CD4-positive, alpha-beta T cell treated with Interleukin-12 subunit alpha and Interleukin-12 subunit beta, for 1 hour (primary cell): ENCODE measurements at places on chromosomes 6 and 20.

GRCh38 chr20:41131594-41132387, 5.6 kb upstream of the PLCG1 start:
- DNase-seq: no peak

GRCh38 chr6:122063076-122063475, 336.4 kb upstream of the HSF2 start:
- no peak for DNase-seq

- DNase-seq: peak; percentile 44
Measured at GRCh38 chr20:5918856-5919625, 31.3 kb downstream of the TRMT6 start.

DNA sequence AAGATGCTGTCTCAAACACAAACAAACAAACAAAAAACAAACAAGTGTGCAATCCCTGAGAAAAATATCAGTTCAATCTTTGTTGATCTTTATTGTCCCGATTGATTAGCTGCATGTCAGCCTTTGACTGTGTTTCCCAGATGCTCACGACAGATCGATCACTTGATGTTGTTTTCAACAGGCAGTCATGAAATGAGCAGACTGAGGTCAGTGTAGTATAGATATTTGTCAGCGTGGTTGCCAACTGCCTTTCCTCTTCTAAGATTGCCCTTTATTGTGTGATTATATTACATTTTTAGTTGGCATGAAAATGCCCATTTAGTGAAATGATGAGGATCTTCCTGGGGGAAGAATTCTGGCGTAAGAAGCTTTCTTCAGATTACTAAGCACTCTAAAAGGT, 25.6 kb downstream of the UTRN start:
- no peak for DNase-seq

- no peak for DNase-seq
Measured at GRCh38 chr6:109166673-109167072, 71.4 kb downstream of the CEP57L1 start.

DNA sequence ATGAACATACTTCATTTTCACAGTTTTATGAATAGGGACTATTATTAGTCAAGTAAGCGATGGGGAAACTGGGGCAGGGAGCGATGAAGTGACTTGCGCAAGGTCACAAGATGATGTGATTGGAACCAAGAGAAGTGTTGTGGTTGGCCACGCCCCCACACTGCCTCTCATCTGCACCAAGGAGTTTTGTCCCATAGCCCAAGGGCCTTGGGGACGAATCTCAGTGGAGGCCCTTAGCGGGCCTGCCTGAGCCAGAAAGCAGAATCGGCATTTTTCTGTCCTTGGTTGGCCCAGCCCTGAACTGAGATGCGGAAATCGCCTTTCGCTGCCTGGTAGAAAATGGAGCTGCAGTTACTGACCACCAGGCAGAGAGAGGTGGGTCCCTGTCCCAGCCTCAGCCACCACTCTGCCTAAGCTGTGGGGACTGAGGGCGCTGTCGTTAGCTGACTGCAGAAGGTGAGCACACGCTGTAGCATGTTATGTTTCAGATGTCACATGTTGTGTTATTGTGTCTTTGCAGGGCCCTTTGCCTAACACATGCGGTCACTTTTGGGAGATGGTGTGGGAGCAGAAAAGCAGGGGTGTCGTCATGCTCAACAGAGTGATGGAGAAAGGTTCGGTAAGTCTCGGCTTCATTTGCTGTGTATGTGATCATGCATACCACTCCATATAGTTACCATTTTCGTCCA, 57.8 kb downstream of the PTPN1 start:
- DNase-seq: no peak

GRCh38 chr6:37713529-37714119, 15.9 kb upstream of the MDGA1 start:
- DNase-seq: no peak

DNA sequence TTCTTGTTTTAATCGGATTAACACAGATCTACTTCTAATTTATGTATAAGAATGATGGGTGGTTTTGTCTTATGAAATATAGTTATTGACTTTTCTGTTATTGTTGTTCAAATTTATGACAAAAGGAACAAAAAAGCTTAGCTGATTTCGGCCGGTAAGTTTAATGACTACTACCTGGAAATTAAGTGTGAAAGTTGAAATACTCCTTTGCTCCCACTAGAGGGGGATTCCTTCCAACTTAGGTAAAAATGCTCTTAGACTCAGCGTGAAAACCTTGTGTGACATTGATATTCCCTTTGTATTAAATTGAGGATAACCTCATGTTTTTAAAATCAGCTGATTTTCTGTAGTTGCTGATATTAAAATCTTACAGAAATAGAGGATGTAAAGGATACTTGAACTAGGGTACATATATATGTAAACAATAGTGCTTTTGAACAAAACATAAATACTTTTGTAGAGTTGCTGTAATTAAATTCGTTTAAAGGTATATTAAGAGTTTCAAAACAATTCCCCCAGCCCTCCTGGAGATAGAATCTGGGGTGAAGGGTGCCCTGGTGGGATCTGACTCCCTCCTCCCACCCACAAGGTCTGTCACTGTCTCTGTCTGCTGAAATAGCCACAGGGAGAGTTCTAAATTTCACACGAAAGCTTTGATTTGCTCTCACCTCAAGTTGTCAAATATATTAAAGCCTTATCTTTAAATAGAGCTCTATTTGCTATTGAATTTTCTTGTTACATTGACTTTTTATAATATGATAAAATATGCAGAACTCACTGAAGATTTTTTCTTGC, 257.5 kb downstream of the ARID1B start:
- peak; percentile 64 for DNase-seq

DNA sequence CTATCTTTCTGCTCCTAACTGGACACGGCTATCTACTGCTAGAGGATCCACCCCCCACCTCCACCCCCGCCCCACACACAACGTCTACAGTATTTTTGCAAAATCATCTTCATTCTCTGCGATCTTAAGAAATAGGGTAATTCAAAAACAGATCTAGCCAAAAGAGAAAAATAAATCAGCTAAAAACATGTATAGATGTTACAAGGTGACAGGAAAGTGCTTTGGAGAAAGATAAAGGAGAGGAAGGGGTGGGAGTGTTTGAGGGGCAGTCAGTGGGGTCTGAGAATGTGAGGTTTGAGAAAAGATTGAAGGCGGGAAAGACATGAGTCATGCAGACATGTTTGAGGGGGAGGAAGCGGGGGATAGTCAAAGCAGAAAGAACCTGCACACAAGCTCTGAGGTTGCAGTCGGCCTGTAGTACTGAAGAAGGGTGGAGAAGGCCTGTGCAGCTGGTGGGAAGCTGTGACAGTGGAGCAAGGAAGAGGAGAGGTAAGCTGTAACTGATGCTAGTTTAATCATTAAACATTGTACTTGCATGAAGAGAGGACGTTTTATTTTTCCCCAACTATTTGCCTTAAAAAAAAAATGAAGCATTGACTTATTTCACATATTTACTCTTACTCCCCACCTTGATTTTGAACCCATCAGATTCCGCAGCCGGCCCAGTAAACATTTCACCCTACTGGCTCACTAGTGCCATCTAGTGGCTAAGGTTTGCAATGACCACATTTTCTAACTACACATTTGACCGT, 332.6 kb downstream of the ADGRB3 start:
- peak; percentile 43 for DNase-seq

- DNase-seq: no peak
Measured at GRCh38 chr6:81786150-81786549, 33.7 kb upstream of the TENT5A start.

DNA sequence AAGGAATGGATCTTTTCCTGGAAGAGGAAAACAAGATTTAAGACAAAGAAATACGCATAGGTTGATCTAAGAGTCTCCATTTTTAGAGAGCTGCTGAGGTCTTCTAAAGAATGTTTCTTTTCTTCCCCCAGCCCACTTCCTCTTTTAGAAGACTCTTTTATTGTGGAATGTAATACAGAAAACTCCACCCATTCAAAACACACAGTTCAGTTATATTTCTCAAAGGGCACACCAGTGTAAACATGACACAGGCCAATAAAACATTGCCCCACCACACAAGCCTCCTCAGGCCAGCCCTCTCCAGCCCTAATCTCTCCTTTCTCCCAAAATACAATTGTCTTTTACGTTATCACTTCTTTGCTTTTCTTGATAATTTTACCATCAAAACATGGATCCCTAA, 42.8 kb downstream of the SLC35B3 start:
- DNase-seq: no peak

GRCh38 chr6:153083869-153084268, 47.2 kb downstream of the RGS17 start:
- DNase-seq: no peak

GRCh38 chr20:52340036-52340634, 148.6 kb upstream of the ZFP64 start:
- DNase-seq: no peak

GRCh38 chr20:555976-556385, 12.4 kb upstream of the CSNK2A1 start:
- DNase-seq: no peak

- DNase-seq: no peak
Measured at GRCh38 chr6:130967502-130968445, 95.3 kb downstream of the EPB41L2 start.
